CD8-positive, alpha-beta memory T cell (primary cell): ENCODE measurements at places on chromosomes 2 and 18. TPM values are rescaled to one million over a fixed set of nuclear protein-coding genes. Genes with fewer than 3 reads are reported as not detected.

The OTOS gene
- total RNA-seq: not detected

The LHCGR gene
- not detected for total RNA-seq

The SPATA3 gene
- total RNA-seq: not detected

The KHK gene
- total RNA-seq: 14.5 TPM

The COL4A4 gene
- total RNA-seq: not detected

The SERPINB2 gene
- 1.2 TPM for total RNA-seq

The INO80C gene
- 27.0 TPM for total RNA-seq

The CTAGE1 gene
- total RNA-seq: not detected

The ODC1 gene
- total RNA-seq: 566 TPM

The DYNAP gene
- not detected for total RNA-seq

The AQP12B gene
- not detected for total RNA-seq

GRCh38 chr2:227248876-227249275 lies 76.2 kb upstream of the MFF start:
- no peak for DNase-seq

- no peak for DNase-seq
Observed at GRCh38 chr18:64099244-64099643, 49.6 kb downstream of the LINC00305 start.

GRCh38 chr18:70197026-70197425 lies 8.5 kb downstream of the RTTN start:
- no peak for DNase-seq

GRCh38 chr2:241193271-241193670 lies 4.8 kb downstream of the ANO7 start:
- DNase-seq: no peak

- DNase-seq: no peak
Observed at GRCh38 chr2:15337996-15338666, 223.0 kb downstream of the NBAS start.

- DNase-seq: no peak
Observed at GRCh38 chr18:50880119-50880465, 1.2 kb downstream of the ME2 start.

- no peak for DNase-seq
Observed at GRCh38 chr2:36128359-36128758, 227.2 kb upstream of the CRIM1 start.

GRCh38 chr18:44838971-44839666 lies 158.4 kb downstream of the SETBP1 start:
- peak; percentile 80 for DNase-seq

- no peak for DNase-seq
Observed at GRCh38 chr2:163345795-163346573, 389.8 kb downstream of the FIGN start.

GRCh38 chr2:65313126-65313953 lies 85.7 kb downstream of the ACTR2 start:
- DNase-seq: no peak

DNA sequence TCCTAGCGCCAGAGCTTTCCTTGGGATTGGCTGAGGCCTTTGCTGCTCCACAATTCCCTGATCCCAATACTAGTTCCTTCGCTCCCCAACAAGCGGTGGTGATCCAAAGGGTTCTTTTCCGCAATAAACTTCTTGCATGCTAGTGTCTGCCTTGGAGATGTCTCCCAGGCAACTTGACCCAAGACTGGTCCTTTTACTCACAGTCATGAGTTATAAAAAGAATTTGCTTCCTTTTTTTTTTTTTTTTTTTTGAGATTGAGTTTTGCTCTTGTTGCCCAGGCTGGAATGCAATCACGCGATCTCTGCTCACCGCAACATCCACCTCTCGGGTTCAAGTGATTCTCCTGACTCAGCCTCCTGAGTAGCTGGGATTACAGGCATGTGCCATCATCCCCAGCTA lies 89.8 kb upstream of the SP3 start:
- DNase-seq: no peak

DNA sequence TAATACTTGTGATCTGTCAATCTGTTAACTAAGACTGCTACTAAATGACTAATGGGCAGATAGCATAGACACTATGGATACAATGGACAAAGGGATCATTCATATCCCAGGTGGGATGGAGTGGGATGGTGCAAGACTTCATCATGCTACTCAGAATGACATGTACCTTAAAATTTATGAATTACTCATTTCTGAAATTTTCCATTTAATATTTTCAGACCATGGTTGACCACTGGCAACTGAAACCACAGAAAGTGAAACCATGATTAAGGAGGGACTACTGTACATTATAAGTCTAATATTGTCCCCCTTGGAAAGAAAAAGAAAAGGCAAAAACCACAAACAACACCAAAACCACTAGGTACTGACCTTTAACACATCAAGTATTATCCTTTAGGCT lies 247.0 kb upstream of the SYT4 start:
- DNase-seq: no peak

DNA sequence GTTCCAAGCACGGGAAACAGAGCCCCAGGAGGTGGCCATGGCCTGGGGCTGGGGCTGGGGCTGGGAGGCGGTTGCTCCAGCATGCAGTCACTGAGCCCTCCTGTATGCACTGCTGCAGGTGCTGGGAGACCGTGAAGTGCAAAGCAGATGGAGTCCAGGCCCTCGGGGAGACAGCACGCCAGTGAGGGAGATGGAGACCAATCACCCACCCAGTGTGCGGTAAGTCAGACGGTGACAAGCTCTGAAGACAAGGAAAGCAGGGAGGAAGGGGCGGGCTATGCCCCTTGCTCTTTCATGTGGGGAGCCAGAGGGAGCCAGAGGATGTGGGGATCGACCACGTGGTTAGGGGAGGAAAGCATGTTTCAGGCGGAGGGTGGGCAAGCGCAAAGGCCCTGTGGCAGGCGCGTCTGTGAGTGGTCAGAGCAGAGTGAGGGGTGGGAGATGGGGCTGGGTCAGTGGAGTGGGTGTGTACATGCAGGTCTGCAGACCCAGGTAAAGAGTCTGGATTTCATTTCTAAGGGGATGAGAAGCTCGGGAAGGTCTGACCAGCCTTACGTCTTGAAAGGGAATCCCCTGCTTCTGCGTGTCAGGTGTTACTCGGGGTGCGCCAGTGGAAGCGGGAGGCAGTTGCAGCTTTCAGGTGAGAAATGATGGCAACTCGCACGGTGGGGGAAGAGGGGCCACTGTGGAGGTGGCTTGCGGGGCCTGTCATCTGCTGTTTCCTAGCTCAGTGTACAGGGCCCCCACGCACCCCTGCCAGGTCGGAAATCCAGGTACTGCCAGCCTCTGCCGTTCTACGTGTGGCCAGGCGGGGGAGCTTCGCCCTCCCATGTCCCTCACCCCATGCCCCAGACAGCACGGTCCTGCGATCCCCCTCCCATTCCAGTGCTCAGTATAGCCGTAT lies 19.4 kb downstream of the RRM2 start:
- no peak for DNase-seq

GRCh38 chr2:143001501-143001900 lies 124.0 kb downstream of the KYNU start:
- DNase-seq: no peak

- DNase-seq: no peak
Observed at GRCh38 chr2:7053650-7054265, 136.5 kb downstream of the RNF144A start.

DNA sequence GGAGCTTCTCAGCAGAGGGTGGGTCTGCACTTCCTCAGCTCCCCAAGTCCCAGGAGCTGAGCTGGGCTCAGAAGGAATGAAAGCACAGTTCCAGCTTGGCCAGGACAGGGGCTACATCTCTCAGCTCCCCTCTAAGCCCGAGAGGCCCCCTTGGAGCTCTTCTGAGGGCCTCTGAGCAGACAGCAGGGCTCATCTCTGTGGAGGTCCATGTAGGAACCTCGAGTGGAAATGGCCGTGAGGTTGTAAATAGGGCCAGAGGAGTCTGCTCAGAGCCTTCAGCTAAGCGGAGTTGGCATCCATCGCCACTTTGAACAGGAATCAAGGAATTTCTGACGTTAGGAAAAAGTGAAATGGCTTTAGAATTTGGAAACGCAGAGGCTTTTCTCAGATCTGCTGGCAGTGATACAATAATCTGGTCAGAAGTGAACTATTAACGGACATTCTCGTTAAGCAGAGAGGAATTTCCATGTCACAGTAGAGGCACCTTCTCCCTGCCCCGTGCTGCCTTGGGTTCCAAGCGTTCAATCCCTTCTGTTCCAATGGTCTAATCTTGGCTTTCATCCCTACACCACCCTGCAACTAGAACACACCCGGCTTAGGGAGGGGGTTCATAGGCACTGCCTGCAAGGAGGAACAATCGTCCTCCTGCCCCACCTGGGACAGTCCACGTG lies 213.9 kb downstream of the NDUFA10 start:
- DNase-seq: no peak

DNA sequence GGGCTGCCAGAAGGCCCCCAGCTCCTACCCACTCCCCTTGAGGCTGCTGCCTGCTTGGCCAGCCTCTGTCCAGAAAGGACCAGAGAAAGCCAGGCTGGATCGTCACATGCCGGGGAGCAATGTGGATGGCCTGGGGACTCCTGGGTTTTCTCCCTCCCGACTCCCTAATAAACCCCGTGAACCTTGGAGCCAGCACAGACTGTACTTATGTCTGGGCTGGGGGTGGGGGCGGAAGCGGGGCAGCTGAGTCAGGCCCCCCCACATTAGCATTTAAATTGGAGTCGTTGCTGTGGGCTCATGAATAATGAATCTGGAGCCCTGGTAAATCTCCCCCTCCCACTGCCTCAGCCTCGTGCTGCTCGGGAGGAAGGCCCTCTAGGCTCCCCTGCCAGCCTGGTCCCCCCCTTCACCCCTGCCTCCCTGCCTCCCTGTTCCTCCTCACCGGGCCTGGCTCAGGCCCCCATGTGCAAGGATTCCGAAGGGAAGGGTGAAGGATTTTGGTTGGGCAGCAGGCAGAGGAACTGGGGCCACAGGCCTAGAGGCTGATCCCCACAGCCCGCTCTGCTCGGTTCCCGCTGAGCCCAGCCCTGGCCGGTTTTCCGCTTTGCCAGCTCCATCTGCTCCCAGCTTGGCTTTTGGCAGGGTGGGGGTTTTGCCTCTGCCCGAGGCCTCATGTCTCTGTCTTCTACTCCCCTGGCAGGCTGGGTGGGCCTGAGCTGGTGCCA lies 7.3 kb upstream of the ASIC4 start:
- no peak for DNase-seq

DNA sequence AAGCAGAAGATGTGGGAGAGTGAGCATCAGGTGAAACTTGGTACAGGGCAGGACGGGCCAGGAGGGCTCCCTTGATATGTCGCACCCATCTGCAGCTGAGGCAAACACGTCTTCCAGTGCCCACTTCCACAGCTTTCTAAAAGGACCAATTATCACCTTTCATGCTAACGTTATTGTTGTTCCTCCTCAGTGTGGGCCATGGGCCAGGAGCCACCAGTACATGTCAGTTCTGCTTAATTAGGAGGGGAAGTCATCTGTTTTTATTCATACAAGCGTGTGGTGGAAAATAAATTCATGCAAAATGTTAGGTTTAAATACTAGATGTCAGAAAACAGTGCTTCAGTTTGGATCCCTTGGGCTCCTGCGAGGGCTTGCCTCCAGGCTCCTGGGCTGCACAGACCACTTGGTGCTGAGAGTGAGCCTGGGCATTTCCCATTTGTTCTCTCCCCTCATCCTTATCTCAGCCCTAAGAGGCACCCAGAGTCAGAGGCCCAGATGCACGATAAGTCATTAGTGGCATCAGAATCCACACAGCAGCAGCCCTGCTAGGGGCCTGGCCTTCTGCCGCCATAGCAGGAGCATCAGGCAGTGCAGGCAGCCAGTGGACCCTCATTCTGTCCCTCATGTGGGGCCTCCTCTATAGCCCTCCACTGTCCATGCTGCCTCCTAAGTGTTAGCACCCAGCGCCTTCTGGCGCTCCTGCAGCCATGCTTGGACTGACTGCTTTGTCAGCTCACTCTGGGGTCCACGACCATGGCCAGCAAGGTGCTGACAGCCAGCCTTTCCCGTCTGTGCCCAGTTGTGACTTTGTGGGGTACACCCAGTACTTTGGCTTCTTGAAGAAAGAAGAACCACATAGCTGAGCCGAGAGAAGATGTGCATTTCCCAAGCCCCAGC lies 539.8 kb upstream of the RAB6C start:
- no peak for DNase-seq

- DNase-seq: no peak
Observed at GRCh38 chr2:123696799-123697410, 328.2 kb upstream of the CNTNAP5 start.

- no peak for DNase-seq
Observed at GRCh38 chr18:46335534-46336101, 231.4 kb downstream of the HAUS1 start.

- DNase-seq: no peak
Observed at GRCh38 chr18:50356036-50356945, 18.6 kb upstream of the SKA1 start.

- no peak for DNase-seq
Observed at GRCh38 chr2:54456612-54457322, 640 bp downstream of the SPTBN1 start.

- no peak for DNase-seq
Observed at GRCh38 chr2:221203125-221203524, 369.0 kb downstream of the EPHA4 start.

- DNase-seq: no peak
Observed at GRCh38 chr2:204751472-204751871, 206.2 kb downstream of the PARD3B start.

- DNase-seq: no peak
Observed at GRCh38 chr2:152062125-152063091, 36.4 kb downstream of the CACNB4 start.

DNA sequence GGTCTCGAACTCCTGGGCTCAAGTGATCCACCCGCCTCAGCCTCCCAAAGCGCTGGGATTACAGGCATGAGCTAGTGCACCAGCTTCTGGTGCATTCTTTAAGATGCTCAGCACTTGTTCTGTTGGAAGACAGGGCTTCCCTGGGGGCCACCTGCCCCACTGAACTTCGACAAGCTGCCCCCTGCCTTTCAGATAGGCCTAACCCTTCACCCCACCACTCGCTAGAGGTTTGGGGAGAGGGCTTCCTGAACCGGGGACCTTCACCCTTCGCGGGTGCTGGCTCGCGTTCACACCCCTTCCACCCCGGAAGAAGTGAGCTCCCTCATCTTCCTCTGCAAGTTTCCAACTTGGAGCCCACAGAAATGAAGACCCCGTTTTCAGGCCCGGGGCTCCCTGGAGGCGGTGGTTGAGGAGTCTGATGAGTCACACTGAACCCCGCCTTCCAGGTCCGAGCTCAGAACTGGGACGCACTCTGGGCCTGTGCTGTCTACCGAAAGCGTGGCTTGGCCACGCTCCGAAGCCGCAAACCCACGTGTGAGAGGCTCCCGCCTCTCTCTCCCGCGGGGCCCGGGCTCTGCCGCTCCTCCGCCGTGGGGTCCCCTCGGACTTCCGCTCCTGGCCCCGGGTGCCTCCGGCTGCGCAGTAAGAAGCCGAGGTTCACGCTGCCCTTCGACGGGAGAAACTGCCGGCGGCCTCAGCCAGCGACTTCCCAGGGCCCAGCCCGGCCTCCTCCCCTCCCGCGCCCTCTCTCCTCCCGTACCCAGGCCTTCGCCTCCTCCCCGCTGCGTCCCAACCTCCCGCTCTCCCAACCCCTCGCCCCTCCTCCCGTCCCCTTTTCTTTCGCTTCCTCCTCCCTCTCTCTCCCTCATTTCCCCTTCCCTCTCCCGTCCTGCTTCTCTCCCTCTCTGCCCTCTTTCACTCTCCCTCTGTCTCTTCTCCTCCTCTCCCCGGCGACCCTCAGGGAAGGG lies 47.5 kb upstream of the SP3 start:
- DNase-seq: peak; percentile 56
